ENCODE measurements at places on chromosomes 2 and 18. TPM values are rescaled to one million over a fixed set of nuclear protein-coding genes. Genes with fewer than 3 reads are reported as not detected.

- DNase-seq = no peak
- H3K36me3 ChIP-seq = peaks cover 35% of the 10 kb centered on the region
- H3K27ac ChIP-seq = peak overlapping the region; percentile 73
- H3K27me3 ChIP-seq = no peaks in the 10 kb centered on the region
- H3K4me3 ChIP-seq = no peak overlapping the region
Measured at GRCh38 chr2:233402346-233402745, 48.1 kb downstream of the DGKD start.

DNA sequence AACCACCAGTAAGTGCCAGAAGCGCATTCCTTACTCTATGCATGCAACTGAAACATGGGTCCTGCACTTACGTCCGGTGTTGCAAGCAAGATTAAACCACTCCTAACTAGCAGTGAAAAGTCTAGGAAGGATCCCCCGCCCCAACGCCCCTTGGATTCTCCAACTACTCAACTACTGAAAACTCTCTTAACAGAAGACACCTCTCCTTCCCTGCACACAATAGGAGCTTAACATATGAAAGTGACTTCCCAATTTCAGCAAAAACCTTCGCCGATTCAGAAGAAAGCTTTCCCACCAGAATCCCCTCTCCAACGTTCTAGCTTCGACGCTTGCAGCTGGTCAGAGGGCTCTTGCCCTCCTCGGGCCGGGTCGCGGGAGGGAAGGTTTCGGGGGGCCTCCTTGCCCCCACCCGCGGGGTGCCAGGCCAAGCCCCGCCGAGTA is 578 bp downstream of the IWS1 start:
- peak overlapping the region; percentile 96 for H3K27ac ChIP-seq
- no peak for DNase-seq
- peaks cover 13% of the 10 kb centered on the region for H3K36me3 ChIP-seq
- H3K27me3 ChIP-seq = no peaks in the 10 kb centered on the region
- H3K4me3 ChIP-seq = peak overlapping the region; percentile 91
- H3K4me1 ChIP-seq = peaks cover 26% of the 10 kb centered on the region

DLX1 gene
- total RNA-seq = not detected

DNA sequence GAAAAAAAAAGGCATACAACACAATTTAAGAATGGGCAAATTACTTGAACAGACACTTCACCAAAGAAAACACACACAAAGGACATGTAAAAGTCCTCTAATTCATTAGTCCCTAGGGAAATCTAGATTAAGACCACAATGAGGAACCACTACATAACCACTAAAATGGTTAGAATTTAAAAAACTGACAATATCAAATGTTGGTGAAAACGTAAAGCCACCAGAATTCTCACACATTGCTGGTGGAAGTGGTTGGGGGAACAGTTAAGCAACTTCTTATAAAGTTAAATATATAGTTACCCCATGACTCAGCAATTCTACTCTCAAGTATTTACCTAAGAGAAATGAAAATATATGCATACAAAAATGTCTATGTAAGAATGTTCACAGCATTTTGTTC is 11.8 kb downstream of the RTN4 start:
- H3K4me1 ChIP-seq = peaks cover 48% of the 10 kb centered on the region
- no peak for DNase-seq
- no peaks in the 10 kb centered on the region for H3K27me3 ChIP-seq
- H3K4me3 ChIP-seq = no peak overlapping the region

- H3K27ac ChIP-seq = no peak overlapping the region
- peaks cover 22% of the 10 kb centered on the region for H3K4me1 ChIP-seq
- peaks cover 14% of the 10 kb centered on the region for H3K36me3 ChIP-seq
Measured at GRCh38 chr2:217736776-217737550, 265.8 kb downstream of the TNS1 start.

- no peak for DNase-seq
- H3K4me1 ChIP-seq = peaks cover 22% of the 10 kb centered on the region
- H3K36me3 ChIP-seq = peaks cover 18% of the 10 kb centered on the region
- peak overlapping the region; percentile 66 for H3K27ac ChIP-seq
Measured at GRCh38 chr2:55590810-55591440, 26.5 kb downstream of the PPP4R3B start.

DNA sequence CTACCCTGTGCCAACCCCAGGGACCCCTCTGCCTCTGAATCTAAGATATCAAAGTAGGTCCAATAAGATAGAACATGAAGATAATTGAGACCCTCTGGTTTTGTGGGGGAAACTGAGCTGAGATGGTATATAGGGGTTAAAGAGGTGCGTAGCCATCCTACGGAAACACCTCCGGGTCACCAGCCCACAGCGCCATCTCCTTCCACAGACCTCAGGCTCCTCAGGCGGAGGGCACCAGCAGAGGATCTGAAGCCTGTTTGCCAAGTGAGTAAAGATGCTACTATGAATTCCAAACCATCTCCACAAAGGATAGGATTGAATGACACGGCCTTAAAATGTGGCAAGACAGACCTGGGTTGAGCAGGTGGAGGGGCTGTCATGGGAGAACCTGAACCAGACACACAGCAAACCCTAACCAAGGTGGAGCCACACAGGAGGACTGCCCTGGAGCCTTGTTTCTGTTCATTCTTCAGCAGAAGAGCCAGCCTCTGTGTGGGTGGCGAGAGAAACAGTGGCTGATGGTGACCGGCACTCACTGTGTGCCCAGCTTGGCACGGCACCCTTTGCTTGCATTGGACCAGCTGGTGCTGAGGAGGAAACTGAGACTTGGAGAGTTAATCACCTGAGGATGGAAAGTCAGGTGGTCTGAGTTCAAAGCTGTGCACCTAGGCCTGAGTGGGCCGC is 10.2 kb downstream of the GBX2 start:
- no peak for DNase-seq
- peaks cover 62% of the 10 kb centered on the region for H3K27me3 ChIP-seq
- no peaks in the 10 kb centered on the region for H3K36me3 ChIP-seq

- H3K4me1 ChIP-seq = no peaks in the 10 kb centered on the region
- no peak overlapping the region for H3K4me3 ChIP-seq
- H3K36me3 ChIP-seq = no peaks in the 10 kb centered on the region
- peaks cover 5% of the 10 kb centered on the region for H3K27me3 ChIP-seq
- DNase-seq = no peak
Measured at GRCh38 chr2:187527262-187527661, 27.0 kb downstream of the TFPI start.

FAM237A gene
- total RNA-seq = not detected

SGPP2 gene
- total RNA-seq = 3.1 TPM

- H3K27ac ChIP-seq = no peak overlapping the region
- H3K27me3 ChIP-seq = peaks cover 8% of the 10 kb centered on the region
- H3K4me1 ChIP-seq = no peaks in the 10 kb centered on the region
- no peak overlapping the region for H3K4me3 ChIP-seq
- DNase-seq = no peak
Measured at GRCh38 chr18:59385191-59385590, 26.1 kb upstream of the LMAN1 start.

GRCh38 chr2:71702071-71702970 is 249.0 kb downstream of the DYSF start:
- no peaks in the 10 kb centered on the region for H3K36me3 ChIP-seq
- H3K27ac ChIP-seq = no peak overlapping the region
- H3K27me3 ChIP-seq = peaks cover 4% of the 10 kb centered on the region
- no peak overlapping the region for H3K4me3 ChIP-seq

DNA sequence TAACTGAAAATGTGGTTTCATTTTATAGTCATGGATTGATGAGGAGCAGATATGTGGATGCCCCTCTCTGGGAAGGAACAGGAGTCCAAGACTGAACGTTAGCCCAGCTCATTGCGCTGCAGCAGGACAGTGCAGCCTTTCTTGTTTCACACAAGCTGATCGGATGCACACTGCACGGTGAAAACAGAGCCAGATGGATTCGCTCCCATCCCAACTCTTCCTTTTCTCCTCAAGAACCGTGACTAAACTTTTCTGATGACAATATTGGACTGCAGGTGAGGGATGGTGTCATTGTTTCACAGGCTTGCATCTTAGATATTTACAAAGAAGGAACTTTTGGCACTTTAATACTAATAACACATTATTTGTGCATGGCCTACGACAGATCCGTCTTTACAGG is 33.8 kb upstream of the COPS8 start:
- no peaks in the 10 kb centered on the region for H3K4me1 ChIP-seq
- no peak for DNase-seq
- no peaks in the 10 kb centered on the region for H3K27me3 ChIP-seq
- peaks cover 2% of the 10 kb centered on the region for H3K36me3 ChIP-seq

TCF4 gene
- total RNA-seq = 1.3 TPM

DNA sequence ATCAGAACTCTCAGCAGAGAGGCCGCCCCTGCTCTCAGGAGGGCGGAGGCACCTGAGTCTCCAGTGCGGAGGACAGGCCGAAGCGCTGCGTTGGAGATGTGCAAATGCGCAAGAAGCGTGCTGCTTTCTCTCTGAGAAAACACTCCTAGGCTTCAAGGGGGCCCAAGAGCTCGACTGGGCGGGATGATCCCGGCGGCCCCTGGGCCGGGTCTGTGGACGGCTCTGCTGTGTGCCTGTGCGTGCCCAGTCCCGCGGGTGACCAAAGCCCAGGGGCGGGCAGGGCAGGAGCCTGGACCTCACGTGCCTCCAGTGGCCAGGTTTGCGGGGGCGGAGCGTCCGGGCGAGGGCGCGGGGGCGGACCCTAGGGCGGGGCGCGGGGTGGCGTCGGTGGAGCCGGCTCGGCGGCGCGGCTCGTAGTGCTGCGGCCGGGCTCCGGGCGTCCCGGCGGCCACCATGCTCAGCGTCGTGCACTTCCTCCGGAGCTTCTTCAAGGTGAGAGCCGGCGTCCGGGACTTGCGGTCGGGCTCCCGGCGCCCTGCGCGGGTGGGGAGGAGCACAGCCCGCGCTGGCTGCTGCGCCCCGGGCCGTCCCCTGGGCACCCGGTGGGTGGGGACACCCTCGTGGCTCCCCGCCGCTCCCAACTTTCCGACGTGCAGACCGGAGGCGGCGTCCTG is at the start of gene ARHGEF4:
ARHGEF4 (plus strand) TSS at position 414 of the 674 bp plus-strand sequence; CDS start at position 454, 40 bp downstream.
- H3K27ac ChIP-seq = no peak within 1 kb of the TSS
- DNase-seq = peak; percentile 26
- H3K4me3 ChIP-seq = no peak within 1 kb of the TSS
- H3K4me1 ChIP-seq = no peaks in the 10 kb centered on the region
- peaks cover 56% of the 10 kb centered on the region for H3K27me3 ChIP-seq

GRCh38 chr2:18519914-18520450 is 40.5 kb downstream of the RDH14 start:
- H3K36me3 ChIP-seq = no peaks in the 10 kb centered on the region
- DNase-seq = no peak
- no peaks in the 10 kb centered on the region for H3K4me1 ChIP-seq
- H3K4me3 ChIP-seq = no peak overlapping the region

- DNase-seq = no peak
- H3K27ac ChIP-seq = no peak overlapping the region
- peaks cover 17% of the 10 kb centered on the region for H3K27me3 ChIP-seq
- H3K36me3 ChIP-seq = no peaks in the 10 kb centered on the region
Measured at GRCh38 chr2:235638541-235639427, 144.9 kb downstream of the AGAP1 start.

TIGD1 gene
- 7.0 TPM for total RNA-seq

ADGRF3 gene
- 5.2 TPM for total RNA-seq

EVA1A gene
- total RNA-seq = 0.23 TPM

All from activated naive CD8-positive, alpha-beta T cell treated with anti-CD3 and anti-CD28 coated beads for 36 hours (primary cell).